ENCODE measurements at places on chromosomes 4 and X.

- no peak for DNase-seq
Measured at GRCh38 chr4:146029147-146029546, 90.5 kb upstream of the ZNF827 start.

GRCh38 chrX:48559636-48560035 lies 14.6 kb upstream of the RBM3 start:
- no peak for DNase-seq

DNA sequence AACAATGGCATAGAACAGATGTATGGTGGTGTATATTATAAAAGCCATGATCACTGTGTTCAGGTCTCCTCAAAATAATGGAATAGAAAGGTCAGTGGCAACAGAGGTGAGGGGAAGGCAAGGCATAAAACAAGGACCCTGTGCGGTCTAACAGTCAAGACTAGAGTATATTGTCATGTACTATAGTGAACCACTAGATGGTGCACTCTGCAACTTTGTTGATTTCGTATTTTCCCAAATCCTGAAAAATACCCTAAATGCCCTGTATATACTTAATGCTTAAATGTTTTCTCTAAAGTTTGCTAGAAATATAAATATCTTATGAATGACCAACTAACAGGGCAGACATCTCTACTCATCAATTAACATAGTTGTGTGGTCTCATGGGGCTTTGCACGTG lies 453.0 kb downstream of the PCDH11X start:
- DNase-seq = no peak

GRCh38 chr4:25252230-25253070 lies 18.6 kb downstream of the PI4K2B start:
- no peak for DNase-seq

- DNase-seq = no peak
Measured at GRCh38 chr4:60657807-60658206, 542.3 kb upstream of the ADGRL3 start.

DNA sequence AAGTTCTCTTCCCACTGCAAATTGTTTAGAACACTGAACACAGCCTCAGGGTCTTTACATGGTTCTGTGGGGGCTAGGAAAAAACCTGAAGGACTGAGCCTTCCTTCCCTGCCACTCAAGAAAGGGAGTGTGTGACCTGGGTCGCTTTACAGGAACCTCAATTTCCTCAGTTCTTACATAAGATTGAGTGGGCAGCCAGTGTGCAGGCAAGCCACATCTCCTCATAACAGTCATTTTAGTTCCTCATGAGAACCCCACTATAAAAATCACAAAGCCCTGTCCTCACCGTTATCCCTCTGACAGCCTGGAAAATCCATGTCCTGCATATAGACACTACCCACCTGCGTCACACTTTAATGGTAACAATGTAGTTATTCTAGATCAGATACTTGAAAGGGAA lies 2.1 kb upstream of the ETDC start:
- no peak for DNase-seq

- peak; percentile 43 for DNase-seq
Measured at GRCh38 chr4:4386736-4387392, at the start of gene NSG1. Gene NSG1, plus strand, starts transcription at chr4:4387102. Its CDS starts 528 bp downstream, at chr4:4387630.

- DNase-seq = no peak
Measured at GRCh38 chr4:110132816-110133719, 65.3 kb downstream of the ELOVL6 start.

- no peak for DNase-seq
Measured at GRCh38 chr4:1794809-1795298, 1.8 kb downstream of the FGFR3 start.

Measured in NCI-H1105 (cell line).